Stimulated activated effector memory CD8-positive, alpha-beta T cell treated with anti-CD3 and anti-CD28 coated beads, Interleukin-12 subunit alpha, Interleukin-12 subunit beta, amount 100 ng/mL, for 72 hours (primary cell): ENCODE measurements at places on chromosomes 4 and X.

DNA sequence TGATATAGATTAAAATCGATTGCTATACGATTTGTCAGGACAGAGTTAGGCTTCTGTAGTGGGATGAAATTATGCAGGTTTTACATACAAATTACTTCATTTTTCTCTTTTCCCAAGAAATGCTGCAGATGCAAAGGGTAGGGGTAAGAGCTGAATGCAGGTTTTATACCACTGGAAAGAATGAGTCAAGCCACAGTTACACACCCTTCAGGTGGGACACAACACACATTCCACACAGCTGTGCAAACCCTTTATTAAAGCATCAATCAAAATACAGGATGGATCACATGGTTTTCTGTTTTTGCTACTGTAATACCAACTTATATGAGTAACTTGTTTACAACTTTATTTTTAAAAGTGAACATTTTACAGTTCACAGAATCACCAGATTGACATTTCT, 39.8 kb downstream of the MFAP3L start:
- no peak for DNase-seq

DNA sequence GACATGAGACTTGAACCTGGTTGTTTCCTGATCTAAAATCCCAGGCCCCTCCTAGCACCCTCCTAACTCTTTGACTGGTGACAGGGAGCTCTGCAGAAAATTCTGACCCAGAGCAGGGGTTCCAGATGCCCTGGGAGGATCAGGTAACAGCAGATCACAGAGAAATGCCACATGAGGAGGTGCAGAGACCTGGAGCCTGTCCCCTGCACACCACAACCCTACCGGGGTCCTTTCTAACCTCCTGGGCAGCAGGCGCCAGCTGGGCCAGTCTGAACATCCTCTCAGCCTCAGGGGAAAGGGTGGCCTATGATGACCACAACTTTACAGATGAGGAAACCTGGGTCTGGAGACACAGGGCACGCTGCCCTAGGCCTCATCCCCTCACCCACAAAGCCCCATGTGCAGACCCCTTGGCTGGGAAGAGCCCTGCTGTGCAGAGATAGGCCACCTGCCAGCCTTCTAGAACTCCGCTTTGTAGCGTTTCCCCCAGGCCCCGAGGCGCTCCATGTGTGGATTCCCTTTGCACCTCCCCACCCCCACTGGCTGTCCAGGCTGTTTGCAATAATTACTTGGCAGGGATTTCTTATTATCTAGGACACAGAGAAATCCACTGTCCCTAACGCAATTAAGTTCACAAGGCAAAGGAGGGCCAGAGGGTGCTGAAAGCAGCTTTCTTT, 36.5 kb downstream of the WDR1 start:
- no peak for DNase-seq

GRCh38 chr4:87975466-87975865, at the start of gene SPP1:
Gene SPP1 (plus strand): TSS chr4:87975714. CDS start chr4:87976896, 1,182 bp downstream.
- no peak for DNase-seq

GRCh38 chrX:71095981-71096759, 519 bp downstream of the FOXO4 start:
- DNase-seq, result no peak

- DNase-seq, result no peak
These were observed 131.4 kb upstream of the CTSO start for GRCh38 chr4:156085100-156085499.

- no peak for DNase-seq
These were observed 924.0 kb upstream of the INTU start for GRCh38 chr4:126708716-126709115.

DNA sequence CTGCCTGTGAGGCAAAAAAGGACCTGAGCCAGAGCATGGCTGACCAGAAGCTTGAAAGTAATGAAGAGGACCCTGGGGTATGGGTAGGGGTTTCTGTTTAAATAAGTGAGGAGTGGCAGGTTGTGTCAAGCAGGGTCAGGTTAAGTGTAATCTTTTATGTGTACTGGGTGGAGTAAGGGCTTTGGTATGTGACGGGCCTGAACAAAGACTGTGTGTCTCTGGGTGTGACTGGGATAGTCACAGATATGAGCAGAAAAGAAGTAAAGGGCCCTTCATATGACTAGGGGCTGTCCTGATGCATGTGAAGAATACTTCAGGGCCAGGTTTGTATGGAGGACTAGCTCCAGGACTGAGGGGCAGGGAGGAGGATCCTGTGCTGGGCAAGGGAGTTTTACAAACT, 82.4 kb downstream of the ITIH6 start:
- DNase-seq, result no peak

GRCh38 chrX:49879656-49880277, 483 bp downstream of the USP27X start:
- no peak for DNase-seq

- no peak for DNase-seq
These were observed 89.3 kb downstream of the FHDC1 start for GRCh38 chr4:153025406-153025805.

GRCh38 chr4:182113779-182114178, 129.4 kb upstream of the TENM3 start:
- DNase-seq, result no peak

DNA sequence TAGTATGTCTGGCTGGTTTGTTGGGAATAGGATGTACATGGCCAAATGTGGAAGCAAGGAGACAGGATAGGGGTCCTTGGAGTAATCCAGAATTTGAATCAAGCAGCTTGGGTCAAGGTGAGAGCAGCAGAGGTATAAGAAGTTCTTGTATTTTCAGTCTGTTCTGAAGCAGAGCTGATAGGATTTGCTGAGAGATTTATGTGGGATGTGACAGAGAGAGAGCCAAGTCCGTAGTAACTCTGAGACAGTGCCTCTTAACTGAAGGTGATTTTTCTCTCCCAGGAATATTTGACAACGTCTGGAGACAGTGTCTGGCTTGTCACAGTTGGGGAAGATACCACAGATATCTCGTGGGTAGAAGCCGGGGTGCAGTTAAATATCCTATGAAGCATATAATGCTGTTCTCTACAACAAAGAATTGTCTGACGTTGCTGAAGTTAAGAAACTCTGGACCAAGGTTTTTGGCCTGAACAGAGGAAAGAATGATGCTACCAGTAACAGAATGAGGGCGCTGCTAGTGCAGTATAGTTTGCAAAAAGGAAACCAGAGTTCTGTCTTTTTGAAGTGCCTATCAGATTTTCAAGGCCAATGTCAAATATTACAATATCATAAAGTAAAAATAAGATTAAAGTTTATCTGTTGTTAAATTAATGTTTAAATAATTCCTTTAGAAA, 184.0 kb downstream of the ARHGAP24 start:
- no peak for DNase-seq

GRCh38 chr4:111921714-111922113, 223.5 kb upstream of the FAM241A start:
- no peak for DNase-seq

GRCh38 chr4:177125656-177126055, 184.0 kb upstream of the NEIL3 start:
- DNase-seq, result no peak

GRCh38 chrX:14758029-14758491, 114.8 kb downstream of the FANCB start:
- no peak for DNase-seq

- no peak for DNase-seq
These were observed 30.0 kb upstream of the GALNT7 start for GRCh38 chr4:173138624-173139023.

DNA sequence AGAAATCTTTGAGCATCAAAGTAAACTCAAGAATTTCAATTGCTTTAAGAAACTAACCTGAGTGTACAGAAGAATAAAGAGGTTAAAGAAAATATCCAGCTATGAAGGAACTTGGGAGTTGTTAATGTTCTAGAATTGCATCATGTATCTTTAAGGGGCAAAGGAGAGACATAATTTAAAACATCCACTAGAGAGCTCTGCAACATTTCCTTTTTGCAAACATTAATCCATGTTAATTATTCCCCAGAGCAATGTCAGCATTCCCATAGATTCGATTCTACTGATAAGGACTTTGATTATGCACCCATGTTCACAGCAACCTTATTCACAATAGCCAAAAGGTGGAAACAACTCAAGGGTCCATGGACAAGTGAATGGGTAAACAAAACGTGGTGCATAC, 80.2 kb upstream of the SORBS2 start:
- no peak for DNase-seq

DNA sequence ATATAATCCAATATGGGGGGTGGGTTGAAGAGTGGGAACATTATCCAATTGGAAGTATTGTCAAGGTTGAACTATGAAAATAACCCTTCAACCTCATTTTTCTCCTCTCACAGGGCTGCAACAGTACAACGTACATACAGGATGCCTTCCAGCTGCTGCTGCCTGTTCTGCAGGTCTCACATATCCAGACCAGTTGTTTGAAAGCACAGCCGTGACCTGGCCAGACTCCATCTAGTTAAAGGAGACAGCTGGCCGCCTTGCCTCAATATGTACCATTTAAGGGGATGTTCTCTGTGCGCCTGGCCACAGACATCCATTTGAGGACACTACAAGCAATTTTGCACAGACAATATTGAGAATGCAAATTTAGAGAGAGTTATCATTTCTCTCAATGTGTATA, 75.7 kb downstream of the FAM114A1 start:
- no peak for DNase-seq

GRCh38 chrX:12421918-12422317, 283.6 kb downstream of the FRMPD4 start:
- no peak for DNase-seq

DNA sequence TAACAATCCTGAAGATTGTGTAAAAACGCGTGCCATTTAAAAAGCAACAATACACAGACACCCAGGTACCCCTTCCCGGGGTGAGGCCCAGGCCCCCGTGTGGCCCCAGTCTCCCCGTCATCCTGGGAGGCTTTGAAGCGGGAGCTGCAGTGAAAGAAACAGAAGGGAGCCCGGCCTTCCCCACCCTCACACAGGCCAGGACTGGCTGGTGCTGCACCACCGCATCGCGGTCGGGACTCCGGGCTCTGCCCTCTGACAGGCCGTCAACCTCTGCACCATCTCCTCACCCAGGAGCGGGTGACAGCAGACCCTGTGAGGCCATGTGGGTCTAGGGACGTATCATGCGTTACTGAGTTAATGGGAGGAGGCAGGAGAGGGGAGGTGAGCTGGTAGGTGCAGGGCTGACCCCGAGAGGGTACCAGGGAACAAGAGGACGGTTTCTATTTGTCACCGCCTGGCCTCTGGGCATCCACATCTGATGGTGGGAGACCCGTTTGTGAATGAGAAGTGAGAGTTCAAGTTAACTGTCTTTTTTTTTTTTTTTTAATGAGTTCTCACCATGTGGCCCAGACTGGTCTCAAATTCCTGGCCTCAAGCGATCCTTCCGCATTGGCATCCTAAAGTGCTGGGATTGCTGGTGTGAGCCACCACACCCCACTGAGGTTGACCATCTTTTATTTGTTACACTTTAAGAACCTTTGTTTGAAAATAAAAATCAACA, 27.3 kb downstream of the PIGG start:
- DNase-seq, result no peak

DNA sequence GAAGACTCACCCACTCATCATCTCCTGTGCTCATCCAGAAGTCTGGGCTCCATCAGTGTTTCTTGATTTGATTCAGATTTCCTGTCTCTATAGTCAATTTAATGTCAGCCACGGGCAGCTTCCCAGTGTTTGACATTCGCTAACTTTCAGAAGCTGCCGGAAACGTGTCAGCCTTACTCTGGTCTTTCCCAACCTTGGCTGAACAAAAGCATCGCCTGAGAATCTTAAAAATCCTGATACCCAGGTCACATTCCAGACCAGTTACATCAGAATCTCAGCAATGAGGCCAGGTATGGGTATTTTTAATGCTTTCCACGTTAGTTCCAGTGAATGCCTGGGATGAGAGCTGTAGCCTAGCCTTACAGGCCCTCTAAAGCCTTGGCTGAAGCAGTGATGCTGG, 233.8 kb downstream of the FRMPD4 start:
- no peak for DNase-seq

- DNase-seq, result no peak
These were observed 55.7 kb downstream of the IL15 start for GRCh38 chr4:141692081-141692480.

GRCh38 chrX:24498181-24498580, 33.1 kb downstream of the PDK3 start:
- DNase-seq, result no peak

DNA sequence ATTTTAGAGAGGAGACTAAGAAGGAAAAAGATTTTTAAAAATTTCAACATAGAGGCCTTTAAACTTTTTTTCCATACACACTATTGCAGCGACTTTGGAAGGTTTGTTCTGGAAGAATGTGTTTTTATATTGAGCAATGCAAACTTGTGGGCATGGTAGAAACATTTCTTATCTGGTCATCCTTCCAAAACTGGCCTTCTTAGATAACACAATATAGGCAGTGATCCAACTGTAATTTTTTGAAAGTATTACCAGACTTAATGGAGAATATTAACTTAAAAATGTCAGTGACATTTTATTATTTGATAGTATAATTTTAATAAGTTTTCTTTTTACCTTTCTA, 25.6 kb downstream of the FHDC1 start:
- no peak for DNase-seq
